Brain microvascular endothelial cell (primary cell): ENCODE measurements at places on chromosomes 2 and 18.
A peak's percentile ranks its signal among the peaks of the same experiment; 100 is the strongest.

DNA sequence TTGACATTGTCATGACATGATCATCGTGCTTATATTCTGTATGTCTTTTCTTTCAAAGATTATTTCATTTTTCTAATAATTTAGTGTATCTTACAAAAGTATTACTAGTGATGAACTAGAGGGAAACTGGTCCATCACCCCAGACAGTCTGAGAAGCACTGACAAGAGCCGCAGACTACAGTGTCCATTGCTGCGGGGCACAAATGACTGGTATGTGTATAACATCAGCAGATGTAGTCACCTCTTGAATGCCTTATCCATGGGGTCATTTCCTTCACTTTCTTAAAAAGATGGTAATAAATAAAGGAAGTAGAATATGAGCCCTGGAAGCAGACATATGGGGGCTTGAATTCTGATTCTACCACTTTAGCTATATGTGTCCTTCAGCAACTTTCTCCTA is 29.6 kb downstream of the NEMP2 start:
- DNase-seq, result no peak

DNA sequence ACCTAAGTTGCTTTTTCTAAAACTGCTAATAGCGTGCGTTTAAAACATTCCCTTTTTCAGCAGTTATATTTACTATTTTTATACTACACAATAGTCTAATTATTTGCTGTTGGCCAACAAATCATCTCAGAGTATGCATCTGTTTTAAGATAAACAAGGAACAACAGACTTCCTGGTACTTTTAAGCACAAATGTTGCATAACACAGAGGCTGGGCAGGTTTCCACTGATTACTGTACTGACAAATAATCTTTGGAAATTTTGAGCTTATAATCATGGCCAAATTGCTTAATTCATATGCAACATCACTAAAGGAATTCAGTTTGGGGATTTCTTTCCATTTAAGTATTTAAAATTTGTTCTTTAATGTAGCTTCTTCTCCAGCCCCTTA is 737.4 kb upstream of the SALL3 start:
- no peak for DNase-seq

DNA sequence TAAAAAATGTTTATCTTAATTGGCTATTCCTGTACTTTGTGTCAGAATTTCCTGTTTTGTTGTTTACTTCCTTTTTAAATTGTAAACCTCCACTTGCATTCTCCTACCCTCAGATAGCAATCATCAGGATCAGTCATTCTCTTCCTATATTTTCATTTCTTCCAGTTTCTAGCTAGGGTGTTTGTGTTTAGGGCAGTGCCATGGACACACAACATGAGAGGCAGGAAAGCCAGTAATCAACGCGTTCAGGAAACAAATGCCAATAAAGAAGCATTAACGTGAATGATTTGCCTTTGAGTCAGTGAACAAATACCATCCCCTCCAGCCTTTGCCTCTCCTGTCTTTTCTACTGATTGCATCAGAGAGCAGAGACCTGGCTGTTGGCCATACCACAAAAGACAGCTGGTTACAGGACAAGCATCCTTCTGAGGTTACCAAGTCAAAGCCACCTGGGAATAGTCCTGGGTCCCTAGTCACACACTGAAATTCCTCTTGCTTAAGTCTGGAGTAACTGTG is 56.7 kb upstream of the FHL2 start:
- peak; percentile 99 for DNase-seq

DNA sequence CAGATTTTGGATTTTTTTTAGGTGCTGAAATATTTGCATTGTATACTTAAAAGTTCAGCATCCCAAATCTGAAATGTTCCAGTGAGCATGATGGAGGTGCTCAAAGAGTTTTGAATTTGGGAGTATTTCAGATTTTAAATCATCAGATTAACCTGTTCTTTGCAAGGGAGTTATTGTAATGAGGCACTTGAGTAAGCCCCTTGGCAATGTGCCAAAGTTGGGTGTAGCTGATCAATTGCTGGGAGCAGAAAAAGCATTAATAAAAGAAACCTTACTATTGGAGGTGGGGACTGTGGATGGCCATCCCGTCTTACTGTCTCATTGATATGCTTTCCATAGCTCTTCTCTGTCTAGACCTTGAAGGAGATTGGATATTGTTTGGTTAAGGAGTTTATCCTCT is 28.3 kb downstream of the MALT1 start:
- DNase-seq, result no peak

DNA sequence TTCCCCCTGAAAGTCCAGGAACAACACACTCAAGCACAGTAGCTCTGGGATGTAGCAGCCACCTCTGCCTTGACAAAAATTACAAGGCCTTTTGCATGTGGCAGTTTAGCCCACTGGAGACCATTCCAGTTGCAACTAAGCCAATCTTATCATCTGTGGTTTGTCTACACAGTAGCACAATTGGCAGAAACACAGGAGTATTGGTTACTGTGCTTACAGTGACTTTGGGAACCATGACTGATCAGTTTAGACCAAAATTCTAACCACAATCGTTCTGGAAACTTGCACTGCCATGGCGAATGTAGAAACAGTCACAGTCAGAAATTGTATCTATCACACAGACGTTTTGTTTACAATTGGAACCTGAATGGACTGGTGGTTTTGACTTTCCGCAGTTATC is 403.7 kb upstream of the MEIS1 start:
- no peak for DNase-seq

DNA sequence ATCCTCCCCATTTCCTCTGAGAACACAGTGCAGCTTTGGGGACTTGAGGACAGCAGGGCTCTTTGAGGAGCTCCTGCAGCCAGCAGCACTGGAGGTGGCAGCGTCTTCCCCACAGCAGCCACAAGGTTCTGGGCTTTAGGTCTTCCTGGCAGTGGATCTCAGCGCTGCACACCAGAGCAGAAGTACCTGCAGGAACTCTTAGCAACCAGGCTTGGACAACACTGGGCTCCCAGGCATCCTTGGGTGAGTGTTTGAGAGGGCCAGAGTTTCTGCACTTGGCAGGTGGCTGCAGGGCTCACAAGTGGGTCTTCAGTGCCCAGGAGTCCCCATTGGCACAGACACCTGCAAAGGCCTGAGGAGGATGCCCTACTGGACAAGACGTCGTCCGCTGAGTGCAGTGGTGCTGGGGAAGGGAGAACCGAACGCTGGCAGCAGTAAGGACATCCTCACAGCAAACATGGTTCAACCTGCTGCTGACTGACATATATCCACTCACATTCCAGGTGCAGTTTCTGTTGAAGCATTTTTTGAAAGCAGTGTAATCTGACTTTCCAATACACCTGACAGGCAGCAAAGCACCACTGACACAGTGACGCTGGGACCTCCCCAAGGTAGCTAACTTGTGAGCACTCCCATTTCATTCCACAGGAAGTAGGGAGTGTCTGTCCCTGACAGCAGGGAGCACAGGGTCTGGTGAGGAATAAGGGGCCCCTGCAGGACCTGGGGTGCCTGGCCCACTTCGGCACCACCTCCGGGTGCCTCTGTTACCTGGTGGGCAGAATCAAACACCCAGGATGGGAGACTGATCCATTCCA is 149.9 kb upstream of the COPS8 start:
- no peak for DNase-seq

DNA sequence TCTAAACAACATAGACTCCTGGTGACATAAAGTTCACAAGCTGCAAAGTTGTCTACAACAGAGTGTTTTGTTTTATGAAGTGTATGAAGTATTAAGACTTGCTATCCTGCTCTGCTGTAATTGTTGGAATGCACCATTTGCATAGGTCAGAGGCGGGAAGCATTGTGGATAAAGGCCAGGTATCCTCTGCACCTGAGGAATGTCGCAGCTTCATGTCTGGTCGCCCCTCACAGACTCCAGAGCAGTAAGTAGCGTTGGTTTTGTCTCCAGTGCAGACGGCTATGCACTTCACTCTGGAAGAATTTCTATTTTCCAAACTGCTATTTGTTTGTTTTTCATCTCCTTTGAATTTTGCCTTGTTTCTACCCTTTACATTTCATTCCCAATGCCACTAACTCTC is 63.1 kb downstream of the UNC80 start:
- no peak for DNase-seq

GRCh38 chr2:153213022-153213421 is 265.5 kb downstream of the RPRM start:
- DNase-seq, result no peak

DNA sequence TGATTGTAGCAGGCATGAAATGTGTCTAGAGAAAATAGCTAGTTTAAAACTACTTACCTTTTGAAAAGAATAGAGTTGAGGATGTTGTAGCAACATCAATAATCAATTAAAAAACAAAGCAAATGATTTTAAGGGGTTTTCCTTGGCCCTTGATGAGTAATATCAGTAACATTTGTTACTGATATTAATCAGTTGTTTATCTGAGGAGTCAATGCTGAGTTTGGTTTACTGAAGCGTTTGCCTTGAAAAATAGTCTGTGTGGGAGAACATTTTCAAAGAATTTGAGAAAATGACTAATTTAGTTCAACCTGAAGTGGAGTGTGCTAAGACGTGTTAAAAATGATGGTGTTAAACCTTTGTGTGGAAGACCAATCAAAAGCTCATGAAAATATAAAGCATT is 9.3 kb downstream of the PTH2R start:
- DNase-seq, result no peak

- no peak for DNase-seq
Observed at GRCh38 chr2:170090229-170090628, 87.7 kb upstream of the MYO3B start.

DNA sequence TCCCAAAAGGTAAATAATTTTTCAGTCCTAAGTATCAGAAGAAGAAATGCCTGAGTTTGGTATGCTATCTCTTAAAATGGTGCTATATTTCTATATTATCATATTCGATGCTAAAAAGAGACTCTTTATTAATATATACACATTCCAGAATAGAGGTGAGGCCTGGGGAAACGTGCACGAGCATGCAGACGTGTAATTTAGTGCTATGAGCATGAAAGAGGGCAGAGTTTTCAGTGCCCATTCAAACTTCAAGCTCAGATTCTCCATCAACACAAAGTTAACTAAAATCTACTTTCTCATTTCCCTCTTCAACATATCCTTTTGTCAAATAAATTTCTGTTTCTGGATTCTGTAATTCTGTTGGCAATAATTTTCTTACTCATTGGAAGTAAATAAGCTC is 5.7 kb upstream of the COBLL1 start:
- DNase-seq, result no peak

DNA sequence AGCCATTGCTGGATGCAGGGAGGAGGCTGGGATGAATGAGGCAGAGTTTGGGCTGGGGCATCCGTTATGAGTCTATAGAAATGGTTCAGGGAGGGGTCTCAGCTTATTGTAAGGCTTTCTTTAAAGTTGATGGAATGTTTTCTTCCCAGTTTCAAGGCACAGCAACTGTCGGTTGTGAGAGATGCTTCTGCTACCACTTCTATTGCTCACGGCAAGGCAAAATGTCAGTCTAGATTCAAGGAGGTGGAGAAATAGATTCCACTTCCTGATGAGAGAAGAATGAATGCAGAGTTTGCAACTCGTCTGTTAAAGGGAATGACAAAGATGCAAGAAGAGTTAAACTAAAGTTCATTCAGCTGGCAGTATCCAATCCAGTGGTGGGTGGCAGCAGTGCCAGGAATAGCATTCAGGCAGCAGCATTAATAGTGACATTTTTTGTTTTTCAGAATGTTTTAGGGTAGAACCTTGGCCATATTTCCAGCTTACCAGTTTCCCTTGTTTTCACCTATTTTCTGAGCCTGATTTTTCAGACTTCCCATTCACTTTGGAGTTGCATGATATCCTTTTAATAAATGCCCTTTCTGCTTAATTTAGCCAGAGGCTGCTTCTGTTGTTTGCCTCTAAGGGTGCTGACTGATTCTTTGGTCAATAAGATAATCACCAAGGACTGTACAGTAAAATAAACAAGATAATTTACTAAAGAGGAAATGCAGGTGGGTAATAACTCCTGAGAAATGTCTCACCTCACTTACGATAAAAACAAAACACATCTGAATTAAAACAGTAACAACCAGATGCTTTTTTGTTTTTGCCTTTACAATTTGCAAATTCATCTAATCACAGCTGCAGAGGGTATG is 138.4 kb downstream of the RPIA start:
- DNase-seq, result no peak

GRCh38 chr2:239787538-239788050 is 237.5 kb downstream of the NDUFA10 start:
- no peak for DNase-seq

DNA sequence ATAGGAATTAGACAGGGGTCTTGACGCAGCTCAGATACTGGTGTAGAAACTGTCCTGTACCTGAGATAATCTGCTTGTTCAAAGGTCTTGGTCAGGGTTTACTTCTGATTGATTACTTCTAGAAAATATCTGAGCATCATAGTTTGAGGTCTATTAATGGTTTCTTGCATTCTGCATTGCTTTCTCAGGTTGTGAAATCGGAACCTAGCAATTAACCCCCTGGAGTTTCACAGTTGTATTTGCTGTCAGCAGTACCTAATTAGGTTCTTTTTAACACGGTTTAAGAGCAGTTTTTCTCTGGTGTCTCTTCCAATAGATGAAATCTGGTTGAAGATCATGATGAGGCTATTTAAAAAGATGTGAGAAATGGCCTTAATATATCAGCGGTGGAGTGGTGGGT is 428.6 kb upstream of the SYT4 start:
- no peak for DNase-seq

- no peak for DNase-seq
Observed at GRCh38 chr2:216465579-216466195, 33.0 kb upstream of the RPL37A start.

DNA sequence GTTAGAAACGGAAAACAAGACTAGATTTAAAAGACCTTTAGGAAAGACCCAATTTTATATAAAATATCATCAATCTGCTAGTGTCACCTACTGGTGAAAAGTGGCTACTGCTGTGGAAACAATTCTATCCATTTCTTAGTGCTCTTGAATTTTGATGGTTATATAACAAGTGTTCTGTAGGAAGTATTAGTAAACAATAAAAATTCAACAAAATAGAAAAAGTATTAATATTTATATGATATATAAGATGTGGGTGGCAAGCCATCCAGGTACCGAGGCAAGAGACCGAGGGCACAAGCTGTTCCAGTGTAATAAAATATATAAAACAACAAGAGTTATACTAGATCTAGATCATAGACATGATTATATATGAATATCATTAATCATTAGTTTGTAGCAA is 6.2 kb upstream of the TMEM87B start:
- peak; percentile 59 for DNase-seq

GRCh38 chr2:58336416-58336815 is 95.3 kb upstream of the FANCL start:
- no peak for DNase-seq

GRCh38 chr2:37947306-37947705 is 22.2 kb downstream of the RMDN2 start:
- no peak for DNase-seq

DNA sequence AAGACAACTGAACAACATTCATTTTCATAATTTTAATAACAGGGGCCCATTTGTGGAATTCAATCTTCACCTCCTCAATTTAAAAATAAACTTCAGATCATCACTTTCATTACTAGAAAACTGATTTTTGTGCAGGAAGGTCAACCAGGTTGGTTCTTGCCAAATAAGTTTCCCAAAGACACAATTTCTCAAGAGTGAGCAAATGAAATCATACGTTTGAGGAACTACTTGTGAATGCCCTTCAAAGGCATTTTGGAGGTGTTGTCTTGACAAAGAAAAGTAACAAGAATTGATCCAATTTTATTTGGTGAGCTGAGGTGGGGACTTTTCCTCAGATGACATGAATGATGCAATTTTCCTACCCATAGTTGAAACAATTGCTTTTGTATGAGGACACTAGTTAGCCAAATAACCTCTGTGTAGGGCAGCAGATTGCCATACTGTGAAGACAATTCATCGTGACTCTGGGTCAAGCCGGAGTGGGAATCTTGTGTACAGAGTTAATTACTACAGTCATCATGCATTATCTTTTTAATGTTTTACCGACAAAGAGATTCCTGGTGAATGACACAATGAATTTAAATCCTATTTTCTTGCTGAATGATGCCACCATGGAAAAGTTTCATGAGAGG is 121.8 kb downstream of the TGFA start:
- DNase-seq, result no peak

- DNase-seq, result no peak
Observed at GRCh38 chr18:8290435-8290834, 318.8 kb upstream of the RAB12 start.
